ENCODE measurements at places on chromosomes 7 and 10.

- DNase-seq = no peak
Observed at GRCh38 chr7:43914795-43915194, 8.4 kb upstream of the URGCP start.

GRCh38 chr7:74344132-74344496 lies 54.9 kb downstream of the CLIP2 start:
- peak; percentile 61 for DNase-seq

DNA sequence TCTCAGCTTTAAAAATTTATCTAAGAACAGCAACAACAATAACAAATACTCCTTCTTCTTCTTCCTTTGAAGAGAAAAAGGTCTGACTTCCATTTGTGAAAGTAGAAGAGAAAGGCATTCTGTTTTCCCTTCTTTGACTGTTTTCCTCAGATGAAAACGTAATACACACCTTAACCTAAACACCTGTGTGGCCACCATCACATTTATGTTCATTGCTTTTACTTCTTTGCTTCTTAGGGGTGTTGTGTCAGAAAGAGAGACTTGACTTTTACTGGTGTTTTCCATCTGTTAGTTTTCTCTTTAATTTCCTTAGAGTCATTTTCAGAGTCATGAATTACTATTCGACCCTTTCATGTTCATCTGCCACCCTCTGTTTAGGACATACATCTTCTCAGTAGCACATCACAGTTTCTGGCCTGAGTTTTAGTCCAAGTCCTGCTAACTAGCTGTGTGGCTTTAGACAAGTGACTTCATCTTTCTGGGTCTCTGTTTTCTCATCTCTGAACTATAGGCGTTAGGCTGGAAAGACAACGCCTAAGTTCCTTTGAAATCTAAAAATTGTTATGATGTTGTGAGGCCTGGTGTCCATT lies 283.8 kb downstream of the GATA3 start:
- DNase-seq = no peak

DNA sequence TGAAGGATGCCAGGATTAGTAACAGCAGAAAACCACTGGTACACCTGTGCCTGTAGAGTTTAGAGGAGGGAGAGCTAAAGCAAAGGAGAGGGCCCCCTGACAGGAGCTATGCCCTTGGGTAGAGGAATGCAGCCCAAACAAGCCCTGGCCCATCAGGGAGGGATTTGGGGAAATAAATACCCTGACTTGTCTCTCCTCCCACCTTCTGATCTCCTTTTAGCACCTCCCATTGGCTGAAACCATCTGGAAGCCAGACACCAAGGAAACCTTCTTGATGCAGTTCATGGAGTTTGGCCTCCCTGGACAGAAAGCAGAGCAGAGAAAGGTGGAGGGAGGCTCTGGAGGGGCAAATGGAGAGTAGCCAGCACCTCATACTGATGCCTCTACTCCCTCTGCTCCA lies 45.3 kb downstream of the ADRA2A start:
- no peak for DNase-seq

DNA sequence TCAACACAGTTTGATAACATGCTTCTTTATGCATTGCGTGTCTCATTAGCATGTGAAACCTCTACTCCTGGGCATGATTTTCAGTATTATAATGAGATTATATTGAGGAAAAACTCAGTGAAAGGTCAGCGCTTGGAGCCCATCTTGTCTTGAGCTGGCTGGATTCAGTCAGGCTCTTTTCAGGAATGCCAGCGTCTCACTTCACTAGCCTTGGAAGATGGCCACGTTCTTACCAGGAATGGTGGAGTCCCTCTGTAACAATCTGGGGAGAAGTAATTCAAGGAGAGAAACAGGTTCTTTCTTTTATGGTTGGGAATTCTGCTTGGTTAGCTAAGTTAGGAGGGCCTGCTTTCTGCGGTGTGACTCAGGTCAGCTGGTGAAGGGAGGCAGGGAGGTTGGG lies 241.0 kb downstream of the GALNT17 start:
- no peak for DNase-seq

DNA sequence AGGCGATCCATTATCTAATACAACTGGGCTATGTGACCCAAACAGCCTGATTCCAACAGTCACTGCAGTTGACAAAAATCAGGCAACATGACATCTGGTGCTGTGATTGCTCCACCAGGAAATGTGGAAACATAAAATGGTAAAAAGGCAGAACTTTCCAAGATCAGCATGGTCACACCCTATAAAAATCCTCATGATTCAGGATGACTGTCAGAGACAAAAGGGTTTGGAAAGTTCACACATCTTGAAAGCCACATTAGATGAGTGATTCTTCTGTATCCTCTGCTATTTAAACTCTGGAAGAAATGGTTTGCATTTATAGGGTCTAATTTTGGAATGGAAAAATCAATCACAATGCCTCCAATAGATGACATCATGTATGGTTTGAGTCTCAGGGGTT lies 662.6 kb upstream of the IGFBP3 start:
- peak; percentile 59 for DNase-seq

GRCh38 chr7:99766484-99767099 lies 17.4 kb downstream of the CYP3A4 start:
- DNase-seq = no peak

- no peak for DNase-seq
Observed at GRCh38 chr10:29345144-29345909, 56.5 kb downstream of the LYZL1 start.

- no peak for DNase-seq
Observed at GRCh38 chr10:131227163-131227740, 84.3 kb downstream of the TCERG1L start.
